ENCODE measurements at places on chromosomes 4 and X. TPM values are rescaled to one million over a fixed set of nuclear protein-coding genes. Genes with fewer than 3 reads are reported as not detected.

MAGEA4 gene
- not detected for total RNA-seq

CYLC1 gene
- total RNA-seq, result not detected

PCDH19 gene
- total RNA-seq, result under 0.01 TPM

MEPE gene
- total RNA-seq, result not detected

NXF2 gene
- total RNA-seq, result not detected

TSR2 gene
- 15.5 TPM for total RNA-seq

ARL13A gene
- total RNA-seq, result not detected

NCAPG gene
- 1.5 TPM for total RNA-seq

ZNF185 gene
- 22.0 TPM for total RNA-seq

APOO gene
- total RNA-seq, result 12.0 TPM

SMIM10L2A gene
- 0.35 TPM for total RNA-seq

DSPP gene
- not detected for total RNA-seq

UNC5C gene
- 2.0 TPM for total RNA-seq

KIF4A gene
- total RNA-seq, result 5.2 TPM

SGMS2 gene
- total RNA-seq, result 83.4 TPM

PRPS1 gene
- 35.3 TPM for total RNA-seq

PPBP gene
- total RNA-seq, result not detected

DCAF4L1 gene
- total RNA-seq, result 0.12 TPM

CXCR3 gene
- total RNA-seq, result not detected

TLR6 gene
- total RNA-seq, result 0.94 TPM

ACE2 gene
- total RNA-seq, result not detected

ODAM gene
- total RNA-seq, result not detected

HTN3 gene
- not detected for total RNA-seq

MAGED4 gene
- total RNA-seq, result 22.5 TPM

HEPH gene
- total RNA-seq, result 99.5 TPM

LETM1 gene
- total RNA-seq, result 93.3 TPM

KIAA1210 gene
- not detected for total RNA-seq

ETDB gene
- total RNA-seq, result not detected

UGT2B10 gene
- total RNA-seq, result not detected

NSG1 gene
- total RNA-seq, result 35.2 TPM

PNMA6F gene
- total RNA-seq, result not detected

EPHA5 gene
- 15.1 TPM for total RNA-seq

CT83 gene
- not detected for total RNA-seq

SCML2 gene
- 0.30 TPM for total RNA-seq

GABRB1 gene
- not detected for total RNA-seq

HHIP gene
- total RNA-seq, result 1.1 TPM

DRD5 gene
- total RNA-seq, result not detected

CHRDL1 gene
- total RNA-seq, result not detected

TMEM131L gene
- total RNA-seq, result 3.3 TPM

CXCL11 gene
- not detected for total RNA-seq

ATOH1 gene
- not detected for total RNA-seq

BMP3 gene
- total RNA-seq, result under 0.01 TPM

PRRG1 gene
- 2.2 TPM for total RNA-seq

NAP1L5 gene
- total RNA-seq, result 7.5 TPM

TAF7L gene
- total RNA-seq, result 0.23 TPM

SPANXA1 gene
- total RNA-seq, result not detected

All from smooth muscle cell of the coronary artery (primary cell).